Activated CD8-positive, alpha-beta memory T cell treated with anti-CD3 and anti-CD28 coated beads for 4 hours (primary cell): ENCODE measurements at places on chromosomes 16 and 17.

DNA sequence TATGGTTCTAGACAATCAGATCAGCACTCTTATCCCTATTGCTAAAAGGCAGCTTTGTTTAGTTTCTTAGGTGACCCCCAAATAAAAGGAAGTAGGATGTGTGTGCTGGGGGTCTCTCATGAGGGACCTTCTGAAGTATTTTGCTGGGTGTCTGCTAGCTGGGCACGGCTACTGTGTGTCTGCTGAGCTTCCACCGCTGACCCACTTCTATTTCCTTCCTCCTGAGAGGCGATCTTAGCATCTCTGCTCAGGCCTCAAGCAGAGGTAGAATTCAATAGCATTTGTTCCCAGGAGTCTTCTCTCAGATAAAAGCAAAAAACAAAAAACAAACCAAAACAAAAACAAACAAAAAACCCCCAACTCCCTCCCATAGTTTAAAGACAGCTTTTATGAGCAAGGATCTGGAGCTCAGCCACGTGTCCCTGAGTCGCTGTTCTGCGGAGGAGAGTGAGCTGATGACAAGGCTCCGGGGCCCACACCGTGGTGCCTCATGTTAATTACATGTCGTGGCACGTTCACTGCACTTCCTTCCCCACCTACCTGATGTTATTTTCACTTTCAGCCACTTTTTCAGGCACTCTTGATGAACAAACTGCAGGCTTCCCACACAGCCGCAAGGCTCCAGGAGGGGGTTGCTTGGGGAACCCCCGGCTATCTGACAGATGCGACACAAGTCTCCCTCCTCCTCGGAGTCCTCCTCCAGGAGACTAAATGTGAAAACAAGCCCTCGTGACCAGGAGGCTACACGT is 83.5 kb downstream of the MARCHF10 start:
- peak; percentile 76 for DNase-seq

GRCh38 chr17:66540131-66540781 is 237.8 kb downstream of the PRKCA start:
- no peak for DNase-seq

- no peak for DNase-seq
Observed at GRCh38 chr17:50495918-50496317, 12.3 kb upstream of the MYCBPAP start.

DNA sequence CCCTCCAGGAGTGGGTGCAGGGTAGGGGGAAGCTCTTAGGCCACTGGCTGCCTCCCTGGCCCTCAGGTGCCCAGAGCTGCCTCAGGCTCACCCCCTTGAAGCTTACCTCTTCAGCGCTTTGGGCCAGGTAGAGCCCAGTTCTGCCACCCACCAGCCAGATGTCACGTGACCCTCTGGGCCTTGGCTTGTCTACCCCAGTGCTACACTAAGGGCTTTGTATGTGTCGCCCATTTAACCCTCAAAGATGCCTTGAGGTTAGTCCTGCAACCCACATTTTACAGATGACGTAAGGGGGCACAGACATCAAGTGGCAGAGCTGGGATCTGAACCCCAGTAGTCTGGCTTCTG is 3.4 kb downstream of the HAS3 start:
- no peak for DNase-seq

DNA sequence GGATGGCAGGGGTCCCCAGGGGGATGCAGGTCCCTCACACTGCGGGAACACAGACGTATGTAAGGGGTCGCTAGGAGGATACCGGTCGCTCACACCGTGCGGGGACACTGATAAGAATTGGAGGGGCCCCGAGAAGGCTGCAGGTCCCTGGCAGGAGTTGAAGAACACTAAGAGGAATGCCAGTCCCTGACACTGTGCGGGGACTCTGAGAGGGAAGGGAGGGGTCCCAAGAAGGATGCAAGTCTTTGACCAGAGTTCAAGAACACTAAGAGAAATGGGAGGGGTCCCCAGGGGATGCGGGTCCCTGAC is 510 bp downstream of the ERCC4 start:
- DNase-seq: no peak

GRCh38 chr16:50500171-50500874 is 47.9 kb upstream of the NKD1 start:
- DNase-seq: no peak

GRCh38 chr17:48483471-48484131 is 47.2 kb downstream of the HOXB1 start:
- no peak for DNase-seq

- DNase-seq: no peak
Observed at GRCh38 chr16:59289151-59289550, 555.0 kb upstream of the GOT2 start.

DNA sequence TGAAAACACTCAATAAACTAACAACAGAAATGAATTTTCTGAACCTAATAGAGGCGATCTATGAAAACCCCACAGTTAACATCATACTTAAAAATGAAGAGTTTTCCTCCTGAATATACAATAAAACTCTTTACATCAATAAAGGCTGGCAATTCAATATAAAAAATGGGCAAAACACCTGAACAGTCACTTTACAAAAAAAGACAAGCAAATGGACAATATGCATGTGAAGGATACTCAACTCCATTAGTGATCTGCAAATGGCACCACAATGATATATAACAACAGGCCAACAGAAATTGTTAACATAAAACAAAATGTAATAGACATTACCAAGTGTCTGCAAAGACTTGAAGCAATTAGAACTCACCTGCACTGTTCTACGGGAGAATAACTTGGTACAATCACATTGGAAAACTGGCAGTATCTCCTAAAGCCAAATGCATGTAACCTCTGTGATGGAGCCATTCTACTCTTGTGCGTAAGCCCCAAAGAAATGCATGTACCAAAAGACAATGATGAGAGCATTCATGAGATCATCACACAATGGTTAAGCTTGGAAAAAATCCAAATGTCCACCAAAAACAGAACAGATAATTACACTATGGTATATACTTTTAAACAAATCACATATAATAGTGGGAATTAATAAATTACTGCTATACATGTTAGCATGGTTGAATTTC is 433.4 kb upstream of the MAF start:
- no peak for DNase-seq

- peak; percentile 47 for DNase-seq
Observed at GRCh38 chr16:89357055-89357816, 133.1 kb downstream of the ANKRD11 start.

DNA sequence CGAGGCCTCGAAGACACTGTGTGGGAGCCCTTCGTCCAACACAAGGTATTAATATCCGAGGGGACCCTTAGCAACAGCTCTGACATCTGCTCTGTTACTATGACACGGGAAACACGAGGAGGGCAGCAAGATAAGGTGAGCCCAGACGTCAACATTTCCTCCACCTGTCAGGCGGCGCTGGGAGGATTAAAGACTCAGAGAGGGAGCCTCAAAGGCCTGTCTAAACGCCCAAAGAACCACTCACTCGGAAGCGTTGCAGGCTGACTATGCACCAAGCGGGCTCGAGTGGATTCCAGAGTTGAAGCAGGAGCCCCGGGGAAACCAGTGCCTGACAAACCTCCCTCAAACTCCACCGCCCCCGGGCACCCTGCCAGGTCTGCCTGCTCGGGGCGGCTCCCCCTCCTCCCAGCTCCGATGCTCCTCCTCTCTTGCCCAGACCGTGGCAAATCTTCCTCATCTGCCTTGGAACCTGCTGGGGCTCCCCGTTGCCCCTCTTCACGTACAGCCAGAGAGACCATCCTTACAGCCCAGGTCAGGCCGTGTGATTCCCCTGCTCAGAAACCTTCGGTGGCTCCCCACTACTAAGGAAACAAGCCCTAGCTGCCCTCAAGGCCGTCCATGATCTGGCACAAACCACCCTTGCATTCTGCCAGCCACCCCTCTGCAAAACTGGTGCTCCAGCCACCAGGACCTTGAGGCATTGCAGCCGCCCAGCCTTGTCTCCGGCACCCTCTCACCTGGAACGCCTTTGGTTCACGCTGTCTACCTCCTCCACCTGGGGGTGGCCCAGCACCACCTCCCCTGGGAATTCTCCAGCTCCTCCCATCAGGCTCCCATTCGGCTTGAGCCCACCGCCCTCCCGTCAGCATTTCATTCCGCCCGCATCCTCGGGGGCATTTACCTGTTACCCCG is 16.2 kb downstream of the RPH3AL start:
- DNase-seq: no peak

DNA sequence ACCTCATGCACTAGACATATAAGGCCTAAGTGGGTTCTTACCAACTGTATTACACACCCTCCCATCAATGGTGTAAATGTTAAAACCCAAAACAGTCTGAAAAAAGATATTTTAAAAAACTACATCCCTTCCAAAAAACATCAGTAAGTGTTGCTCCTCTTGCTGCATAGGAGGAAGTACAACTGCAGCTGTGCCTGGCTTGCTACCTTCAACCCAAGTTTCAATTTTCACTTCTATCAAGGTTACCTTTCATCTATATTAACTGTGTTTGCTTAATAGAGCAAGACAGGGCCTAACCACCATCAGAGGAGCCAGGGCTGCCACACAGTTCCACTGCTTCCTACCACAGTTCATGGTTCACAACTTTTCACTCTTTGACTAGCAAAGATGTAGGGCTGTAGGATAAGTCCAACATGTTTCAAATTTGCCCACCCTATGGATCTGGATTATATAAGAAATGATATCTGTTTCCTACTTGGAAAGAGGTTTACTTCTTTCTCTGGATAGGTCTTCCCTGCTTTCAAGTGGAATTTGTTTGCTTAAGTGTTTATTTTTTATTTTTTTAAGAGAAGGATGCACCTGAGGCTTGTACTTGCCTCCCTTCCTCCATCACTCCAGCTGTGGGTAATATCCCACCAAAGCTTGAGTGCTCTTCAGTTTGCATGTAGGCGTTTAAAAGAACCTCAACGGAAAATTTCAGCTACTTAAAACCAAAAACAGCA is 56.7 kb downstream of the GRB7 start:
- DNase-seq: no peak
